ENCODE measurements at places on chromosomes 5 and 9.

DNA sequence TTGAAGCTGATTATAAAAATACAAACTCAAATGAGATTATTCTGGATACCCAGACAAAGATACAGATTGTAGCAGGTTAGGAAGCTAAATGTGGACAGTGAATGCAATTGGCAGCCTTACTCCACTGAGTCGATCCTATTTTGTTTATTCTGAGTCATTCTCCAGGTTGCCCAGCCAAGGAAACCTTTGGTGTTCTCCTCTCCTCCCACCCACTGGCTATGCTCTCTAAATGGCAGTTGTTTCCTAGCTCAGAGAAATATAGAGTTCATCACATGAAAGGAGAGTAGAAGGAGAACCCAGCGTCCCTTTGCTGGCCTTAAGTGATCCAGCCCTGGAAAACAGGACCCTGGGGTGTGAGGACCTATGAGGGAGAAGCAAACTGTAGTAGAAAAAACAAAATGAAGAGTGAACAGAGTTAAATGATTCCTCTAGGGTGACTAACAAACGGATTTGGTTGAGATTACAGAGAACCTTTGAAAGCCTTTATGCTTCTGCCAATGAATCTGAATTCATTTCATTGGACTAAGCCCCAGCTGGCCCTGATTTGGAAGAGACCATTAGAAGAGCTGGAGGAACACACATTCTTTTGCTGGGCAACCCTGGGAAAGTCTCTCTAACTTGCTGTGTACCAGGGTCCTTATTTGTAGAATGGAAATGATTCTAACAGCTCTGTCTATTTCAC, 95.1 kb downstream of the BRINP1 start:
- DNase-seq, result no peak

GRCh38 chr9:104872656-104873488, 55.1 kb downstream of the ABCA1 start:
- no peak for DNase-seq

DNA sequence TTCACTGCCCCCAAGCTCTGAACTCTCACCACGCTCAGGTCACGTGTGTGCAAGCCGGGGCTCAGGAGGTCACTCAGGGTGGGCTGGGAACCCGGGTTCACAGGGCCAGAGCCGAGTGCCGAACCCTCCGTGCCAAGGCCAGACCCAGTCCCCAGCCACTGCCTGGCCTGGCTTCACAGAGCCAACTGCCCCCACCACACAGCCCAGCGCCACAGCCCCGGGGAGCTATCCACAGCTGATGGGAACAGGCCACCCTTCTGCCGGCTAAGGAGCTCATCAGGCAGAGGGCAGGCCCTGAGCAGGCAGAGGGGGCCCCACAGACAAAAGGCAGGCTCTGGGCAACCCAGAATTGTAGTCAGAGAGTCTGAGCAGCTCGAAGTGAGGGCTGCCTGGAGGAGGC, 117.0 kb downstream of the VAV2 start:
- DNase-seq, result no peak

DNA sequence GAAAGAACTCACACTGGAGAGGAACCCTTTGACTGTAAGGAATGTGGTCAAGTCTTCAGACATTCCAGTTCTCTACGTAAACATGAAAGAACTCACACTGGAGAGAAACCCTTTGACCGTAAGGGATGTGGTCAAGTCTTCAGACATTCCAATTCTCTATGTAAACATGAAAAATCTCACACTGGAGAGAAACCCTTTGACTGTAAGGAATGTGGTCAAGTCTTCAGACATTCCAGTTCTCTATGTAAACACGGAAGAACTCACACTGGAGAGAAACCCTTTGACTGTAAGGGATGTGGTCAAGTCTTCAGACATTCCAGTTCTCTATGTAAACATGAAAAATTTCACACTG, 32.6 kb downstream of the MAPK9 start:
- DNase-seq, result no peak

- DNase-seq, result no peak
Measured at GRCh38 chr5:98454407-98454806, 319.1 kb upstream of the RGMB start.

GRCh38 chr9:126056312-126057021, 270.2 kb upstream of the MVB12B start:
- no peak for DNase-seq

Measured in NCI-H1436 treated with DMSO at 0.1 percent for 48 hours (cell line).